A172 (cell line): ENCODE measurements at places on chromosomes 1 and 21.

- no peak for DNase-seq
These were observed 40.2 kb upstream of the SLC35D1 start for GRCh38 chr1:67094191-67094590.

DNA sequence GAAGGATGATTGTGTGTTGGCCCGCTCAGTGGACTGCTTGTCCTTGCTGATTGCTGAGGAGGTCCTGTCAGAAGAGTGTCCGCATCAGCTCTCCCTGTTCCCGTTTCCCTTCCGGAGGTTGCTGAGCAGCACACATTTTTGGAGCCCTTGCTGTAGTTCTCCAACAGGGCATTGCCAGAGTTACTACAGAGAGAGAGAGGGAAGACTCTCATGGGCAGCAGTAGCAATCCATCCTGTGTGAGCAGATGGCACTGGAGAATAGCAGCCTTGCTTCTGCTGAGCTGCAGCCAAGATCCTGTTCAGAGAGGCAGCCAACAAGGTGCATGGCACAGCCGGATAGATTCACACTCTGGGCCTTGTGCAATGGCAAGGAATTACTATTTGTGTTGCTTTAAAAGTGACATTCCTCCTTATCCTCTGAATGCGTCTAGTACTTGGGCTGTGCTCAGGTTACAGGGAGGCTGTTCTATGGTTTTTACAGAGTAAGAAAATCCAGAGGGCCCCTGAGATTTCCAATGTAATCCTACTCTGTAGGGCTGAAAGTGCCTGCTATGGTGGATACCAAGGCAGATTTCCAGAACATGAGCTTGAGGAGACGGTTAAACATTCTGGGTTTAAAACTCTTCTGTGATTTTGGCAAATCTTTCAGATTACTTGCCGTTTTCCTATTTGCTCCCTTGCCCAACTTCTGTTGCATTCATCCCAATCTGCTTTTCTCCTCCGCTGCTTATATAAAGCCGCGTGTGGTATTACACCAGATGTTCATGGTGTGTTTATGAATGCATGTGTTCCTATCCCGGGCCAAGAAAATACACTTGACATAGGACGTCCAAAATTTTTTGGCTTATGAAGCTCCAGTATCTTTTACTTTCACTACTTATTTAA, 27.4 kb downstream of the AK4 start:
- no peak for DNase-seq

DNA sequence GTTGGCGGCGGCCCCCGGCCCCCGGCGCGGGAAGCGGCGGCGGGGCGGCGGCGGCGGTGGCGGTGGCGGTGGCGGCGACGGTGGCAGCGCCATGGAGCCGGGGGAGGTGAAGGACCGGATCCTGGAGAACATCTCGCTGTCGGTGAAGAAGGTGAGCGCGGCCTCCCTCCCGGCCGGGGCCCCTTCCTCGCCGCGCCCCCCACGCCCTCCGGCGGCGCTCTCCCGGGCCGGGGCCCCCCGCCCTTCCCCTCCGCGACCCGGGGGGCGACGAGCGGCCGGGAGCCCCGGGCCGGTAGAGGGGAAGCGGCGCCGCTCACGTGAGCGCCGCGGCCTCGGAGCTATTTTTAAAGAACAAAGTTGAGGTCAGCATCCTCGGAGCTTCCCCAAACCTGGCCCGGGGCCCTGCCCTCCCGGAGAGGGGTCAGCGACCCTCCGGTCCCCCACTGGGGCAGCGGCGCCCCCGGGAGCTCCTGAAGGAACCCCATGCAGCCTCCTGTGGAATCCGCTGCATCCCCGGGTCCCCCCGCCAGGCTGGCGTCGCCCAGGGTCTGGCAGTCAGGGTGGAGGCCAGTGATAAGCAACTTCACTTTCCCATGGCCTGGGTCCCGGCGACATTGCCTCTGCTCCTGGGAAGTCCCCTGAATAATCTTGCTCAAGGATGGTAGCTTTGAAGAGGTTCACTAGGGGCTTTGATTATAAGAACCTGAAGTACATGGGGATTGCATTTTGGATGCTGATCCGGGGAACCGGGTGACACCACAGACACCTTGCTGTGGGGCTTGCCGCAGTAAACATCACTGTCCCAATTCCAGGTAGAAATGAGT, 560 bp downstream of the PLEKHM2 start:
- no peak for DNase-seq

- DNase-seq, result no peak
These were observed 165.3 kb downstream of the LRRC7 start for GRCh38 chr1:69733061-69733460.

DNA sequence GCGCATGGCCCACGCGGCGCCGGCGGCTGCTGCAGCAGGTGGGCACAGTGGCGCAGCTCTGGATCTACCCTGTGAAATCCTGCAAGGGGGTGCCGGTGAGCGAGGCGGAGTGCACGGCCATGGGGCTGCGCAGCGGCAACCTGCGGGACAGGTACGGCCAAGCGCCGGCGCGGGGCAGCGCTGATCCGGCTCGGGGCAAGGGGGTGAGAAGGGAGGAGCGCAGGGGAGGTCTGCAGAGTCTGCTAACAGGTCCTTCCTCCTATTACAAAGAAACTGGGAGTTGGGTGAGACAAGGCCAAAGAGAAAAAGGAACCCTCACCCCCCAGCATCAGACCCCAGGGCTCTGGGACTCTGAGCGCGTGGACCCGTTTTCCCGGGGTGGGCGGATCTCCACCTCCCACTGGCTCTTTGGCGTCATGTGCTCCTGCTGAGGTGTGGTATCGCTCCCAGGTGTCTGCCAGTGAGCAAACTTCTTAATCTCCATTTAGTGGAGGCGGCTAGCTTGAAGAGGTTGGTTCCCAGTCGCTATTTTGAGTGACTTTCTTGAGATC, 431 bp downstream of the MTARC1 start:
- DNase-seq, result no peak

DNA sequence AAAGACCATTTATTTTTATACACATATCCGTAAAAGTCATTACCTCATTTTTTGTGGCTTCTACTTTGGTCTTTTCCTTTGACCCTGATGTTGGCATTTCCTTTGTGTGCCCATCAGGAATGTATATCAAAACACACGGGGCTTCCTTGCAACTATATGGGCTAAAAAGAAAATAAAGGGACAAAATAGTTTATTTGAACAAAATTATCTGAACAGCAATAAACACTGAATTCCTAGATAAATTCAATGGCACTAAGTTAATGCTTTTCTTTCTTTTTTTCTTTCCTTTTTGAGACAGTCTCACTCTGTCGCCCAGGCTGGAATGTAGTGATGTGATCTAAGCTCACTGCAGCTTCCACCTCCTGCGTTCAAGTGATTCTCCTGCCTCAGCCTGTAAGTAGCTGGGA, 45.2 kb downstream of the EPRS1 start:
- DNase-seq, result peak; percentile 60

GRCh38 chr1:117587499-117588356, 18.1 kb upstream of the TENT5C start:
- DNase-seq, result no peak

DNA sequence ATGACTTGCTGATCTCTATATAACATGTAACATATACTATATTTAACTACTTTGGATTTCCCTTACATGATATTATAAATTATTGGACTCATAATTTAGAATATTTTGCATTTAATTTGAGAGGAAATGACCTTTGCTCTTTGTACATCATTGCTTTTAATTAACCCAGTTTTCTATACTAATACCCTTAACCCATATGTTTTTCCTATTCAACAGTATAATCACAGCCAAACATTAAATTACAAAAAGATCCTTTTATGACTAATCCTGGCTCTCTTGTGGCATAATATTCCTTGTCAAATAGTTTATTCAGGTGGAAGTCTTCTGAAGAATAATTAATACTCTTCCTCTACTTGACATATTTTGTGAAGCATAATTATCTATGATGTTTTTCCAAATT, 56.0 kb upstream of the GPR52 start:
- DNase-seq, result no peak

DNA sequence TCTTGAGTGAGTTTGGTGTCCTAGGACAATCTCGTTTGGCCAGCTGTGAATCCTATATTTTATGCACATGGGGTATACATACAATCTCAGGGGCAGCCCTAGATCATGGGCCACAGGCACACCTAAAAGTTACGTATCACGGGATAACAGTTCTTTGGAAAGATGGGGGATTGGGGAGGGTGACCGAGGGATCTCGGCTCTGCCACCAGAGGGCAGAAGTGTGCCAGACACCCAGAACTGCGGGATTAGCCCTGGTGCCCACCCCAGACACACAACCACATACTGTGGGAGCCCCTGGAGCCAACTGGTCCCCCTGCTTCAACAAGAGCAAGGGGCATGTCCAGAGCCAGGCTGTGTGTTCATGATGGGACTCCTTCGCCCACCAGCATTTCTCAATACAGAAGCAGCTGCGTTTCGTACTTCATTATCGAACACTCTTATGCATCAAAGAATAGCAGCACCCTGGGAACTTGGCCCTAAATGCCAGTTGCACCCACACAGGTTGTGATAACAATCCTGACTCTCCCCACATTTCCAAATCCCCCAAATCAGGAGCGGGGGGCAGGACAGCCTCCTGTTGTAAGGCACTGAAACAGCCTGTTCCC, 37.4 kb downstream of the TMCO4 start:
- DNase-seq, result peak; percentile 25

DNA sequence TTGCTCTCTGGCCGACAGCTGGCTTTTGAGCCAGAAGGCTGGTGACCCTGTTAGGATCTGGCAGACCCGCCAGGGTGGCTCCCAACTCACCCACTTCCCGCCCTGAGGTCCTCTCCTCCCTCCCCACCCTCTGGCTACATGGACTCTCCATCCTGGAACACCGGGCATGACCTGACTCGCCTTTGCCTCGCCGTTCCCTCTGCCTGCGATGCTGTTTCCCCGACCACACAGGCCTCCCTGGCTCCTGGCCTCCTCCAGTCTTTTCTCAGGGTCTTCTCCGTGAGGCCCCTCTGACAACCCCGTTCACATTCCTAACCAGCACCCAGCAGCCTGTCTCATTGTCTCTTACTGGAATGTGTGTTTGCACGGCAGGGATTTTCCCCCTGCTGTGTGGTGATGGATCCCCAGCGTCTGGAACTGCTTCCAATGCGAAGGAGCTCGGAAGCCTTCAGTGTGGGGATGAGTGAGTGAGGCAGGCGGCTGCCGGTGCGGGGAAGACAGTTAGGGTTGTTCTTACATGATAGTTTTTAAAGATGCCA, 46.0 kb upstream of the POFUT2 start:
- peak; percentile 75 for DNase-seq

- no peak for DNase-seq
These were observed 155.2 kb downstream of the PEX14 start for GRCh38 chr1:10629816-10630571.

DNA sequence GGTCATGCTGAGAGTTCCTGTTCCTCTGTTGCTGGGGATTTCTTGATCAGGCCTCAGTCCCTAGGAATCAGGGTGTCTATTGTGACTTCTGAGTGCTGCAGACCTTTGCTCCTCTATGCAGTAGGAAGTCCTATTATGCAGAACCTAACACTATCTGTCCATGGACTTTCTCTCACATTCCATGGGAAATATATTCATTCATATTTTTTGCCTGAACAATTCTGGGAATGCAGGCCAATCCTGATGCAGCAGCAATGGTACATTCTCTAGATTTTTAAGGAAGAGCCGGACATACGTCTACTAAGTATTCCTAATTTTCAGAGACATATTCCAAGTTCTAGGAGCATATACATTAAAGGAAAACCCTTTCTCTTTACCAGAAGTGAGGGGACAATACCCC, 61.1 kb upstream of the C1orf87 start:
- DNase-seq, result no peak

- DNase-seq, result no peak
These were observed 10.8 kb upstream of the NFASC start for GRCh38 chr1:204859861-204860267.

DNA sequence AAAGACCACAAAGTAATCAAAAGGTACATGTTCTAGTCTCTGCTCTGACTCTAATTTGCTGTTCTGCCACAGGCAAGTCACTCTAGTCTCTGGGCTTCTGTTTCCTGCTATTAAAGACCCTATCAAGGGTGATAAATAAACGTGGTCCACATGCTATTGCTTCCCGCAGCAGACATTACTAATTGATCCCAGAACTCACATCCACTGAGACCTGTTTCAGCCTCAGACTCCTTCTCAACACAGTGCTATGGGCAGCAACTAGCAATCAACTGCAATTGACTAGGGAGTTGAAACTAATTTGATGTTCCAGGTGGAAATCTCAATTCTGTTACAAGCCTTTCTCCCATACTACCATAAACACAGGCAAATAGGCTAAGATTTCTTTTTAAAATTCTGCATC, 150.5 kb downstream of the KAZN start:
- DNase-seq, result no peak

DNA sequence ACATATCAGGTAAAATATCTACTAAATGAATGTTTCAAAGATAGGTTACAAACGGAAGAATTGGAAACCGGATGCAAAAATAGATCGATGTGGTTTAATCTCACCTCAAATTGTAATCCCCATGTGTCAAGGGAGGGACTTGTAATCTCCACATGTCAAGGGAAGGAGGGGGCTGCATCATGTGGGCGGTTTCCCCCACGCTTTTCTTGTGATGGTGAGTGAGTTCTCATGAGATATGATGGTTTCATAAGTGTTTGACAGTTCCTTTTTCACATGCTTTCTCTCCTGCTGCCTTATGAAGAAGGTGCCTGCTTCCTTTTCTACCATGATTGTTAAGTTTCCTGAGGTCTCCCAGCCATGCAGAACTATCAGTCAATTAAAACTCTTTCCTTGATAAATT, 408.7 kb upstream of the TMPRSS15 start:
- no peak for DNase-seq

DNA sequence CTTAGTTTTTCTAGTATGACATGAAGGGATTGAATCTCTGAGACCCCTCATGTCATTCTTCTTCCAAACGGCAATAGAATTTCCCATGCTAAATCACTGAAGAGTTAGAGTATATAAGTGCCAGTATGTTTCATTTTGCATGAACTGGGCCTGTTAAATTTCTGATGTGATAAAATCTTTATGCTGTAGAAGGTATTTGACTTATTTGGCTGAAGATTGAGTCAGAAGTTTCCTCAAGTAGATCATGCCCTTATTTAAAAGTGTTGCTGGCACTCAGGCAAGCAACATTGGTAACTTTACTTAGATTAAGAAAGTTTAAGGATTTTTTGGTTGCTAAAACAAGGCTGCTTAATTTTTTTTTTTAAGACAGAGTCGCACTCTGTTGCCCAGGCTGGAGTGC, 13.3 kb downstream of the ATF6 start:
- no peak for DNase-seq

DNA sequence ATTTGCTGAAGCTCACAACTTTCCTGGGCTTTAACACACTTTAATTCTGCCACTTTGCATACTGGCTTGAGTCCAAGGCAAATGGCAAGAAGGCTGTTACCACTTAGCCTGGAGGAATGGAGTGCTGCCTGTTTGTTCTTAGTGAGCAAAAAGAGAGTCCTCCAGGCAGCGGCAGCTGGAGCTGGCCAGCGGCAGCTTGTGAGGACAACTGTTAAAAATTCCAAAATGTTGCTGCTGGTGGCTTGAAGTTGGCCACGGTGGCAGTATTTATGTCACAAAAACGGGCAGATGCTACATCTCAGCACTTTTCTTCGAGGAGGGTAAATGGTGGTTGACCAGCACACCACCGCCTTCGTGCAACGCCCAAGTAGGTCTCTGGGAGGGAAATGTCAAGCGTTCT, 27.3 kb downstream of the STPG1 start:
- DNase-seq, result no peak
